ENCODE measurements at places on chromosomes 12 and 14. TPM values are rescaled to one million over a fixed set of nuclear protein-coding genes. Genes with fewer than 3 reads are reported as not detected.

- H3K4me3 ChIP-seq, result no peak overlapping the region
- DNase-seq, result no peak
- no peaks in the 10 kb centered on the region for H3K4me1 ChIP-seq
Measured at GRCh38 chr12:68425998-68426397, 93.8 kb upstream of the MDM1 start.

GRCh38 chr12:76400136-76400535, 51.9 kb upstream of the BBS10 start:
- no peak overlapping the region for H3K4me3 ChIP-seq
- DNase-seq, result no peak
- no peak overlapping the region for H3K27ac ChIP-seq

DNA sequence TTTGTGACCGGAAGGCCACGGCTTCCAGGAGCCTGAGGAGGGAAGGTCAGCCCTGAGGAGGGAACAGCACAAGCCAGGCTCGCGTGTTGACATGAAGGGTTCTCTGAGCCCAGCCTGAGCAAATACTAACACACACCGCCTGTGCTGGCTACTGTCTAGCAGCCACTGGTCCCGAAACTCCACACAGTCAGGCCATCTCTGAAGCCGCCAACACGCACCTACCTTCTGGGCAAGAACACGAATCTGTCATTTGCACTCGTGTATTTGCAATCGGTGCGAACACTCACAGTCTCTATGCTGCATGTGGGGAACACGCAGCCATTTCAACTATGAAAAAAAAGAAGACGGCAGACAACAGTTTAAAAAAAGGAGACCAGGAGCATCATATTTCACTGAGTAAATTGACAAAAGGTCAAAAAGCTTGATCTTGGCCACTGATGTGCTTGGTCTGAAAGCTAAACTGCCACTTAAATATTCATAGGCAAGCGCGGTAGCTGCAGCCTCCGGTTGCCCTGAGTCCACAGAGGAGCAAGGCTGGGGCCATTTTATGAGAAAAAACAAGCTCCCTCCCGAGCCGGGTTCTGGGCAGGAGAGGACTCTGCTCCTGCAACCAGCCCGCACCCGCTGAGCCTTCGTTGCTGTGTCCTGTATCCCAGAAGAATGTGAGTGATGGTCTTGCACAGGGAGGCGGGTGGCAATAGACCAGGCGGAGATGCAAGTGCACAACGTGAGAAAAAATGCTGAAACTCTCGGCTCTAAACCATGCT, 57.8 kb downstream of the RIMBP2 start:
- H3K27ac ChIP-seq, result no peak overlapping the region
- no peak for DNase-seq
- H3K4me3 ChIP-seq, result no peak overlapping the region
- no peaks in the 10 kb centered on the region for H3K4me1 ChIP-seq
- no peaks in the 10 kb centered on the region for H3K36me3 ChIP-seq

GRCh38 chr14:76882651-76883050, 56.4 kb downstream of the LRRC74A start:
- H3K27ac ChIP-seq, result no peak overlapping the region
- peaks cover 24% of the 10 kb centered on the region for H3K4me1 ChIP-seq
- H3K27me3 ChIP-seq, result no peaks in the 10 kb centered on the region
- H3K4me3 ChIP-seq, result no peak overlapping the region

DNA sequence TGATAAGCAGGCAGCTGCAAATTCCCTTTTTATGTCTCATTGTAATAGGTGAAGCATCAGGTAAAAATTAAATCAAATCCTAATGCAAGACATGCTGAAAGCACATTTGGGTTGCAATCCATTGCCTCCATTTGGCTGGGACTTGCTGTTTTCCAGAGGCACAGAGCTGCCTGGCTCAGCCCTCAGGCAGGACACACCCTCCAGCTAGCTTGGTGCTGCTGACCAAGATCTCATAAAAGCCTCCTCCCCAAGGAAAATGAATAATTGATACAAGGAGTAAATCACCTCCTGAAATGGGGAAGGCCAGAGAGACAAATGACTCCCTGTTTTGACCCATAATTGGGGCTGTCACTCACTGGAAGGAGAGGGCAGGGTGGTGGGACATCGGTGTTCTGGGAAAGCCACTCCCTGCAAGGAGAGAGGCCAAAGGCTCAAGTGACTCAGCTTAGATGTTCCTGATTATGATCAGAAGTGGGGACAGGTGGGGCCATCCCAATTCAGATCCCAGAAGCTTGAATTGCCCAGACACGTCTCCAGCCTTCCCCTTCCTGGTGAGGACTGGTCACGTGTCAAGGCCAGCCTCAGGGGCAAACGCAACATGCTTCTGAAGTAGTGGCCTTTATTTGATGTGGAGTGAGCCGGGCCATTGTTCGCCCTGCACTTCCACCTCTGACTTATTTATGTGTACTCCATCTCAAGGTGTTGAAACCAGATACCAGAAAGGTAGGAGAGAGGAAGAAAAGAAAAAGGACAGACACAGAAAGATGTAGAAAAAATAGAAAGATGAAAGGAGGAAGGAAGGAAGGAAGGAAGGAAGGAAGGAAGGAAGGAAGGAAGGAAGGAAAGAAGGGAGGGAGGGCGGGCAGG, 773.7 kb downstream of the BCL11B start:
- no peak overlapping the region for H3K4me3 ChIP-seq
- no peak overlapping the region for H3K27ac ChIP-seq
- H3K36me3 ChIP-seq, result no peaks in the 10 kb centered on the region
- DNase-seq, result no peak
- no peaks in the 10 kb centered on the region for H3K27me3 ChIP-seq

- no peak overlapping the region for H3K27ac ChIP-seq
- no peak for DNase-seq
- H3K27me3 ChIP-seq, result no peaks in the 10 kb centered on the region
- H3K4me1 ChIP-seq, result no peaks in the 10 kb centered on the region
Measured at GRCh38 chr12:120460157-120460556, 9.4 kb downstream of the SRSF9 start.

GRCh38 chr14:58650857-58651256, 13.1 kb downstream of the DACT1 start:
- no peak overlapping the region for H3K4me3 ChIP-seq
- no peak overlapping the region for H3K27ac ChIP-seq
- no peaks in the 10 kb centered on the region for H3K27me3 ChIP-seq
- DNase-seq, result no peak

- H3K27ac ChIP-seq, result peak overlapping the region; percentile 90
- H3K36me3 ChIP-seq, result no peaks in the 10 kb centered on the region
- H3K27me3 ChIP-seq, result no peaks in the 10 kb centered on the region
- peak; percentile 2 for DNase-seq
Measured at GRCh38 chr12:91743704-91744321, 401.8 kb downstream of the BTG1 start.

GRCh38 chr12:70317781-70318180, 48.3 kb upstream of the KCNMB4 start:
- peaks cover 17% of the 10 kb centered on the region for H3K36me3 ChIP-seq
- H3K27me3 ChIP-seq, result no peaks in the 10 kb centered on the region
- H3K4me1 ChIP-seq, result no peaks in the 10 kb centered on the region
- H3K4me3 ChIP-seq, result no peak overlapping the region
- no peak overlapping the region for H3K27ac ChIP-seq

DNA sequence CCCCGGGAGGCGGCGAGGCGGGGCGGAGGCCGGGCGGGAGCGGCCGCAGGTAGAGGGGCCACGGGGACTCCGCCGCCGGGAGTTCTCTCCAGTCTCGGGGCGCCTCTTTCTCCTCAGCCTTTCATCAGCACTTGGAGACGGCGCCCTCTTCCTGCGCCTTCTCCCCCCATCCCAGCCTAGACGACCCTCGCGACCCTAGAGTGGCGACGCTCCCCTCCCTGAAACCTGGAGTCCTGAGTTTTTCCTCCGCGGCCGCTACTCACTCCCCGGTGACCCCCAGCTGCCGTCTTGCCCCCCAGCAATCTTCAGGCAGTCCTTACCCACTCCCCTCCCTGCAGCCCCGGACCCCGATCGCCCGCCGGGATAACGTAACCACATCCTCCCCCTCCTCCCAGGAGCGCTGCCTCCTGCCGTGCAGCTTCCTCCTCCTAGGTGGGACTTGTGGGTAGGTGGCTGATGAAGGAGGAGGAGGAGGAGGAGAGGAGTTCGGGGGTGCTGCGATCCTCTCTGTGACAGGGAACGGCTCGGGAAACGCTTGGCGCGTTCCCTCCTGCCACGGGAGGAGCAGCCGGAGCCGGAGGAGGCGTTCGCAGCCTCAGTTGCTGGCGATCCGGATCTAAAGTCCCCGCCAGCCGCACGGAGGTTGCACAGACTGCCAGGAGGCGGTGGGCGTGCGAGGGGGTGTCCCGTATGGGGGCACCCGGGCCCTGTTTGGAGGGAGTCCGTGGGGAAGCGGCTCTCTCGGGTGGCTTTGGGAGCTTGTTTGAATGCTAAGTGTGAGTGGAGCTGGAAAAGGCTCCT, 891 bp downstream of the PLEKHA5 start:
- peak; percentile 69 for DNase-seq
- no peaks in the 10 kb centered on the region for H3K27me3 ChIP-seq
- peak overlapping the region; percentile 74 for H3K27ac ChIP-seq
- H3K36me3 ChIP-seq, result peaks cover 20% of the 10 kb centered on the region
- peaks cover 3% of the 10 kb centered on the region for H3K4me1 ChIP-seq
- peak overlapping the region; percentile 78 for H3K4me3 ChIP-seq

DNA sequence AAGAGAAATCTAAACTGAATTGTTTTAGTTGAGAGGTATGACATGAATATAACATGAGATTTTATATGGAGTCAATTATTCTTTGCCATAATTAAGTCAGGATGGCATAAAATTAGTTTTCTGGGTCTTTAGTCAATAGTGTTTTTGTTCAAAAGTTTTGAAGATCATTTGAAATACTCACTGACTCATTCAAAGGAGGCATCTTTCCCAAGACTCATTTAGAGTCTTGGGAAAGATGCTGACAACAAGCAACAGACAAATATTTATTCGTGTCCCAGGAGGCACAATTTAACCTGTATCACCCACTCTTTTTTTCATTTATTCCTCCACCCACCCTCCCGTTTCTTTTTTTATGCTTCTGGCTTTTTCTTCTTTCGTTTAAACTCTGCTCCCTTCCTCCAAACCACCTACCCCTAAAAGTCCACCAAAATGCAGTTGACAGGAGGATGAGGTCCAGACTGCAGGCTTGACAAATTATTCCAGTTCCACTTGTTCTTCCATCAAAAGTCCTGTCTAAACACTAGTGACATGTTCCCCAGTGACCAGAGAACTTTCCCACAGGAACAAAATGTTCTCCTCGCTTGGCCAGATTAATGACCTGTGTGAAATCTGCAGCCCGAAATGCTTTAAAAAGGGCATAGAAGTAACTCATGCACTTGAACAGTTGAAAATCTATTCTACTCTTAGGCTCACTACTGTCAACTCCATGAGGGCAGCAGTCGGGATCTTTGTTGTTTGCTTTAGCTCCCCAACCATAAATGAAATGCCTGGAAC, 43.3 kb upstream of the CSRP2 start:
- H3K4me1 ChIP-seq, result no peaks in the 10 kb centered on the region
- no peaks in the 10 kb centered on the region for H3K36me3 ChIP-seq
- no peak overlapping the region for H3K27ac ChIP-seq
- H3K4me3 ChIP-seq, result no peak overlapping the region
- DNase-seq, result no peak

DNA sequence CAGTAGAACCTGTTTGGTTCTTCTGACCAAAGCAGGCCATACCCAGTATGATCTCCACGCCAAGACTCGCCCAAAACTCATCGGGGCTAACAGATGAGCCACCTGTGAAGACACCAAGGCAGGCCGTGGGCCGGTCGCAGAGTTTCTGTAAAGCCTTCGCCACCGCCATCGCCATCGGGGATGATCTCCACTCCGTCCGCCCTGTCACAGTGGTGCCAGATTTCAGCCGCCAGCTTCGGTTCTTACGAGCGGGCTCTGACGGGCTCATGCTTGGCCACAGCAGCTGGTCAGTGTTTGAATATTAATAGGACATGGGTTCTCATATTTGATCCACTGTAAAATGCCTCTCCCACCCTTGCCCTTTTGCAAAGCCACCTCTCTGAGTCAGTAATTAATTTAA, 113.2 kb upstream of the TMEM132D start:
- H3K36me3 ChIP-seq, result no peaks in the 10 kb centered on the region
- no peak overlapping the region for H3K27ac ChIP-seq
- H3K4me1 ChIP-seq, result no peaks in the 10 kb centered on the region
- DNase-seq, result no peak
- no peaks in the 10 kb centered on the region for H3K27me3 ChIP-seq

DNA sequence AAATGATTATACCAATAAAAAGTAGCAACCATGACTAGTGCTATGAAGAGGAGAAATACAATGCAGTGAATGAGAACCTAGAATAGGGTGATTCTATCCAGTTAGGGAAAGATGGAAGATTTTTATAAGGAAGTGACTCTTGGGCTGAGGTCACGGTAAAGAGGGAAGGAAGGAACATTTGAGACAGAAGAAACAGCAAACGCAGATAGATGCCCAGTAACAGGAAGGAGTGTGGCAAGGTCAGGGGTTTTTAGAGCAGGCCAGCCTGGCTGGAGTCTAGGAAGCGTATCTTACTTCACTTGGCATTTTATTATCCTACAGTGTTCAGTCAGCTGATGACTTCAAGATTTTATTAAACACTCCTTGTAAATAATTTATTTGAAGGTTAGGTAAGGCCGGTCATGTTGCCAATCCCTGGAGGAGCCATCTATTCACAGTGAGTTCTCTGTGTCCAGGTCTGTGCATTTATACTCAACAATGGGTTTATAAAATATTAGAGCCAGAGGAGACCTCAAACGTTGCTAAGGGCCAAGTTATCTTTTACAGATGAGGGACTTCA, 170.6 kb downstream of the PRKCH start:
- no peak for DNase-seq
- H3K4me1 ChIP-seq, result peaks cover 6% of the 10 kb centered on the region
- no peaks in the 10 kb centered on the region for H3K27me3 ChIP-seq
- no peaks in the 10 kb centered on the region for H3K36me3 ChIP-seq
- no peak overlapping the region for H3K4me3 ChIP-seq

DNA sequence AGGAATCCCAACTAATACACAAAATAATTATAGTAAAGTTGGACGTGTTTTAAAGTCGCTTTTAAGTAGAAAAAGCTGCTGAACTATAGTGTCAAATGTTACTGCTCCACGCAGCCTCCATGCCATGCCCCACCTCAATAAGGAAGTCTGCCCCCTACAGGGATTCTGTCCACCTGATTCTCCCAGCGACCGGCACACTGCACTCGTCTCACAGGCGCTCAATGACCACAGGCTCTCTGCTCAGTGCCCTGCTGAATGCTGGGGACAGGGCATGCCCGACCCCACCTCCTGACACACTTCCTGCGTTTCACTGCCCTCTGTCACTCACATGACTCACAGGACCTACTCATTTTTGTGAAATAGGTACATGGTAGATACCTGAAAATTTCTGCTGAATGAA, 48.9 kb downstream of the BDKRB1 start:
- H3K27ac ChIP-seq, result no peak overlapping the region
- no peak for DNase-seq
- peaks cover 13% of the 10 kb centered on the region for H3K4me1 ChIP-seq
- H3K36me3 ChIP-seq, result peaks cover 51% of the 10 kb centered on the region
- H3K4me3 ChIP-seq, result no peak overlapping the region

Gene GNB3
- 13.8 TPM for polyA plus RNA-seq

Gene AQP6
- 0.10 TPM for polyA plus RNA-seq

Gene SLC5A8
- polyA plus RNA-seq, result not detected

Gene CARMIL3
- polyA plus RNA-seq, result 0.32 TPM

Gene KHNYN
- 18.3 TPM for polyA plus RNA-seq

Gene NRIP2
- polyA plus RNA-seq, result not detected

Data from SK-N-SH (cell line).